ENCODE measurements at places on chromosomes 3 and 15.

DNA sequence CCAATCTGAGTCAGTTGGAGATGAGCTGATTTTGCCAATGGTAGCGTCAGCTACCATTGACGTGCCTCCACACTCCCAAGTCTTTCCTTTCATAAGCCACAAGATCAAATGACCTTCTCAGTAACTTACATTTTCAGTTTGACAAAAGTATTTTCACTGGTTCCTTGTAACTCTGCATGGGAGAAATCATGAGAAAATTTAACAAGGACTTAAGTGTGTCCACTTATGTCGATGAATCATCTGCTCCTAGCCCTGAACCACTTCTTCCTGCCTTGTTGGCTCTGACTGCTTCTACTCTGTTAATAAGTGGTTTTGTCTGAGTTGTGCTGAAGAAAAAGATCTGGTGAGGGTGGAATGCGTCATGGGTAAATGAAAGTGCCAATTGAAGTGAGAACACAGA lies 101.2 kb downstream of the NFKBIZ start:
- peak; percentile 99 for DNase-seq

DNA sequence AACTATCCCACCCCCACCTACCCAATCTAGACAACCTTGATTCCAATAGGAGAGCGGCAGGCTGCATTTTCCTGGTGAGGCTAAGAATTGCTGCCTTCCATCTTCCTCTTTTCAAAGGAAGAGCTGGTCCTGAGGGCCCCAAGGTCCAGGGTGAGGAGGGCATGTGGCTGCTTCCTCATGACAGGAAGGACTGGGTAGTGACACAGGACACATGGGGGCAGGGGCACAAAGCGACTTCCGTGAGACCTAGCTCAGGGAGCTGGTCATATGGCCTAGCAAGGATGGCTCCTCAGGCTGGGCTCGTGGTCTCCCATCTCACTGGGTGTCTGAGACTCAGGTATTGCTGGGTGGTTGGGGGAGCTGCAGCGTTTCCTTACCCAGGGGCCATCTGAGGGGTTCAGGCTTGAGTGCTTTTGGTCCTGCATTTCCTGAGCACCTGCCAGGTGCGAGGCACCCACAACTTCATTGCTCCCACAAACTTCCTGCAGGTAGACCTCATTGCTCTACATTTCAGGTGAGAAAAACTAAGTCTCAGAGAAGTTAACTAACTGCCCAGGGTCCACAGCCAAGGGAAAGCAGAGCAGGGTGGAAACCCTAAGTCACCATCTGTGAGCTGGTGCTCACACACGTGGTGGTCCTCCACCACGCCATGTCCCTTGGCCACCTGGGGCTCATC lies 160.0 kb upstream of the TLE3 start:
- no peak for DNase-seq

DNA sequence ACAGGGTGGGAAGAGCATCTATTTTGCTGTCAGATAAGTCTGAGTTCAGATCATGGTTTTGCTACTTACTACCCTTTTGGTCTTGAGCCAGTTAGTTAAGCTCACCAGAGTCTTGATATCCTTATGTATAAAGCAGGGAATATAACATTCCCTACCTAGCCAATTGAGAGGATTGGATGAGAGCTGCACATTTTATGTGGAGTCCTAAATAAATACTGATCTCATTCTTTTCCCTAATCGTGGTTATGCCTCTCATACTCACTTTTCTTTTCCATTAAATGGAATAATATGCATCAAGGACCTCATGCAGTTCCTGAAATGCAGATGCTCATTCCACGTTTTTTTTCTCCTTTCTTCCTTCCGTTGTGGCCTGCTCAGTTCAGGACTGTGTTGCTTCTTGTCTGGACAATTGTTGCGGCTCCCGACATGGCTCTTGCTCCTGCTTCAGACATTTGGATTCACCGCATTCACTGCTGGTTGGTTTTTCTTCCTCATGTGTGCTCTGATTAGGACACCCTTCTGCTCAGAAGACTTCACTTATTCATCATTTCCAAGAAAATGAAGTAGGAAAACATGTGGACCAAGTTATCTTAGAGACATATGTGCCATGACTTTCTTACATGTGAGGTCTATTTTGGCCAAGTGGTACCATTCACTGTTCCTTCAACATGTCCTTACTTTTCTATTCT lies 90.2 kb downstream of the NFKBIZ start:
- DNase-seq = peak; percentile 36

- no peak for DNase-seq
These were observed 120.5 kb downstream of the PDZRN3 start for GRCh38 chr3:73504239-73504638.

- no peak for DNase-seq
These were observed 179.6 kb downstream of the OR4M2 start for GRCh38 chr15:22259881-22260421.

- no peak for DNase-seq
These were observed 44.9 kb upstream of the SGO1 start for GRCh38 chr3:20230954-20231353.

DNA sequence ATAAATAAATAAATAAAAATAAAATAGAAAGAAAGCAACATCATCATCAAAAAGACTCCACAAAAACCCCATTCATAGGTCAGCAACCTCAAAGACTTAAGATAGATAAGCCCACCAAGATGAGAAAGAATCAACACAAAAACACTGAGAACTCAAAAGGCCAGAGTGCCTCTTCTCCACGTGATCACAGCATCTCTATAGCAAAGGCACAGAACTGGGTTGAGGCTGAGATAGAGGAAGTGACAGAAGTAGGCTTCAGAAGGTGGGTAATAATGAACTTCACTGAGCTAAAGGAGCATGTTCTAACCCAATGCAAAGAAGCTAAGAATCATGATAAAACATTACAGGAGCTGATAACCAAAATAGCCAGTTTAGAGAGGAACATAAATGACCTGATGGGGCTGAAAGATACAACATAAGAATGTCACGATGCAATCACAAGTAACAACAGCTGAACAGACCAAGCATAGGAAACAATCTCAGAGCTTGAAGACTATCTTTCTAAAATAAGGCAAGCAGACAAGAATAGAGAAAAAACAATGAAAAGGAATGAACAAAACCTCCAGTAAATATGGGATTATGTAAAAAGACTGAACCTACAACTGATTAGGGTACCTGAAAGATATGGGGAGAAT lies 26.4 kb downstream of the GNB5 start:
- DNase-seq = no peak

GRCh38 chr3:127480196-127480954 lies 110.2 kb downstream of the TPRA1 start:
- no peak for DNase-seq

DNA sequence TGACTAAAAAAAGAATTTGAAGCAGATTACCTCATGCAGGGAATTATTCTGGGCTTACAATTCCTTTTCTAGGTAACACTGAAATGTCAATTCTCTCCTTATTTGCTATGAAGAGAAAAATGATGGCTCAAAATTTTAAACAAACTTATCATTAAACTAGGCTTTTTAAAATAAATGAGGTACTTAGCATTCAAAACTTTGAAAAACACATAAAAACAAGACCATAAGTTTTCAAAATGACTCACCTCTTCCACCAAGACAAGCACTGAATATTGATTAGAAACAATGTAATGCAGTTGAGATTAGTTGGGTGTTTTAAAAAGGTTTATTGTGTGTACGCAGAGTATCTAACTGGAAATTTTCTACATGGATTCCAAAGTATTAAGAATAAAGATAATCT lies 154.6 kb downstream of the ADAM10 start:
- no peak for DNase-seq

DNA sequence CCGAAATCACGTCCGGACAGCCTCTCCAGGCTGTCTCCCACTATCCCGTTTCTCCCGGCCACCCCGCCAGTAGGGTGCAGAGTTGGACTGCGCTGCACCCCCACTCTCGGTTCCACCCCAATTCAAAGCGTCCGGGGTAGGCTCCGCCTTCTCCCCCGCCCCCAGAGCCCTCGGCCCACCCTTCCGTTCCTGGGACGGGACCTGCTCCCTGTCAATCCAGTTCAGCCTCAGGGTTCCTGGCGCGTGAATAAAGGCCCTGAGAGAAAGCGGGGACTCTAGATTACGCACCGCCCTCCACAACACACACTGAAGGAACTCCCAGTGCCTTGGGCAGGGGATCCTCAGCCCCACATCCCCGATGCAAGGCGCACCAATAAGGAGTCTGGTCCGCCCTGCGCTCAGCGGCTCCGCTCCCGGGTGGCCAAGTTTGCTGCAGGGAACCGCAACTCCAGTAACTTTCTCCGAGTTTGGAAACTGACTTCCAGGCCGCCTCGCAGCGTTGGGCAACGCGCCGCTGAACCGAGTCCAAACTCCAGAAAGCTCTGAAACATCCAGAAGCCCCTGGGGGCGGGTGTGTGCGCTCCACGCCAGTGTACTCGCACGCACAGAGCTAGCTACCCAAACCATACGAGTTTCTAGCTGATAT lies 1.9 kb downstream of the ADAMTS9 start:
- peak; percentile 91 for DNase-seq

GRCh38 chr15:42933886-42934667 lies 13.5 kb upstream of the TTBK2 start:
- DNase-seq = peak; percentile 41

GRCh38 chr15:91508633-91509032 lies 344.9 kb upstream of the SLCO3A1 start:
- DNase-seq = peak; percentile 36

- peak; percentile 67 for DNase-seq
These were observed 141.9 kb downstream of the PGPEP1L start for GRCh38 chr15:98865397-98866339.
